Left renal pelvis (tissue), 4 donors: ENCODE measurements at places on chromosomes 3 and 15.

- no peak for DNase-seq
Measured at GRCh38 chr3:61903931-61904657, 342.7 kb downstream of the PTPRG start.

GRCh38 chr3:193240850-193241706 lies at the start of gene PLAAT1:
Gene PLAAT1, plus strand, starts transcription at chr3:193241222. Its CDS starts 14,429 bp downstream, at chr3:193255651.
- peak; percentile 44 for DNase-seq

DNA sequence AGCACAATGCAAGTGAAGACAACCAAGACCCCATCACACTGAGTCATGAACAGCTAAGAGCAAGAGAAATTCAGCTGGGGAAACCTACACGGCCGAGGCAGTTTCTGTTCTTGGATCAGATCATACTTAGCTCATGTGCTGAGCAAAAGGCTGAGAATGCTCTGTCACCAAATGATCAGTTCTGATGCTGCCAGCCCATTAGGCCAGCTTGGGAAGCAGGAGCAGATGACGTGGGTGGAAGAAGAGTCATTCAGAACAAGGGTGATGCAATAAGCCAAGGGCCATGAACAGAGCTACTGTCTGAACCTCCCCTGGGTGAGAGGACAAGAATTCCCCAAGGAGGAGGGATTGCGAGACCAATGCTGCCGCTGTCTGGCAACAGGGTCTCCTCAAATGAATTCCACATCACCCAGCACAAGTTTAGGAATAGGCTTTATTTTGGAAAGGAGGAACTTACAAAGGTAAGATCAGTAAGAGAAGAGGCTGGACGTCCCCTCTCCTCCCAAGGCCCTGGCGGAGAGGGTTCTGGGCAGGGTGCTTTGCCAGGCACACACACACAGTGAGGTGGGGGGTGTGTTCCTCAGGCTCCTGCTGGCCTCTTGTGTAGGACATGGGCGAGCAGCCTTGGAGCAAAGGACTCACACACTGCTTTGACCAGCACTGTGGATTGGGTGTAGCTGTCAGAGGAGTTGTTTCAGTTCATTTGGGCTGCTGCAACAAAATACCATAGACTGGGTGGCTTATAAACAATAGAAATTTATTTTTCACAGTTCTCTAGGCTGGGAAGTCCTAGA lies 65.6 kb upstream of the CTXND1 start:
- no peak for DNase-seq

GRCh38 chr3:31925271-31925630 lies 55.8 kb downstream of the OSBPL10 start:
- no peak for DNase-seq

DNA sequence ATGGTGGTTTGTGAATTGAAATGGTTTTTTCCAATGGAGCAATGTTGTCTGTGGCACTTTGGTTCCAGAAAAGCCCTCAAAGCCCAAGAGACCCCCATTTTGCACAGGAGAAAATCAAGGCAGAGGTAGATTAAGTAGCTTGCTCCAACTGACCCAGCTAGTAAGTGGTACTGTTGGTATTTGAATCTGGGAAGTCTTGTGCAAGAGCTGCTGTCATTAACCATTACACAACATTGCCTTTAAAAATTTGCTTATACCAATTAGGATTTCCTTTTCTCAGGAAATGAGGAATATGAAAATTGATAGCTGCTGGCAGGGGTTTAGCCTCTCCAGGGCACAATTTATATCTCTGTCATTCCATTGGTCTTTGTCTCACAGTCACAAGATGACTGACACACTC lies 102.4 kb upstream of the UBE3A start:
- no peak for DNase-seq

GRCh38 chr3:23301819-23302218 lies 98.7 kb downstream of the UBE2E2 start:
- no peak for DNase-seq

GRCh38 chr15:34582461-34583371 lies 735 bp downstream of the GOLGA8B start:
- no peak for DNase-seq

DNA sequence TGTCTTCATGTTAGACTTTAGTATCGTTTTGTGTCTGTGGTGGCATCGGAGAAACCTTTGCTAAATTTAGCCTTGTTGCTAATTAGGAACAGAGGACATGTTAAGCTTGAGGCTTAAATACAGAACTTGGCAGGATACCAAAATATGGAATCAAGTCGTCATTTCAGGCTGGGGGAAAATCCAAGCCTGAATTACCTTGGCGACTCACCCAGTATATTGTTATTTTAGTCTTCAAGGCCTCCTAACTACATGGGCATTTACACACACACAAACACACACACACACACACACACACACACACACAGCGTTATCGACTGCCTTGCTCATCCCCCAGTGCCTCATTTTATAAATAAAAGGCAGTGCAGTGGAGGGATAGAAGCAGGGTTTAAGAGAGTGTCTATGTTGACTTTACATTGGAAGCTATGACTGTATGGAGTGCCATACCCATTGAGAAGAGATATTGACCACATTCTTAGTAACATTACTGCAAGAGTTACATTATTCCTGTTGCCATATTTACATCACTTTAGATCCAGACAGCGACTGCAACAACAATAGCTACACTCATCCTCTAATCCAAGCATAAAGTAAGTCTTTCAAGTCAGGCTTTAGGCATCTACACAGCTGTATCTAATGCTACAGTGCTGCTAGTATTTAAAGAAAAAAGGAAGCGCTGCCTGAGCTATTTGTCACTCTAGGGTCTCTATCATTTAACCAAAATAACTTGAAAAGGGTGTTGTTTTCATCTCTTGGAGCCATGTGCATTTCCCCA lies 210.8 kb upstream of the SEMA6D start:
- no peak for DNase-seq

GRCh38 chr3:99319961-99320360 lies 318.4 kb upstream of the COL8A1 start:
- DNase-seq, result no peak

GRCh38 chr15:32843219-32843815 lies 125.5 kb downstream of the GREM1 start:
- no peak for DNase-seq

- DNase-seq, result no peak
Measured at GRCh38 chr3:192892981-192893700, 24.5 kb downstream of the MB21D2 start.

GRCh38 chr15:73573037-73573436 lies 60.2 kb downstream of the NPTN start:
- no peak for DNase-seq

DNA sequence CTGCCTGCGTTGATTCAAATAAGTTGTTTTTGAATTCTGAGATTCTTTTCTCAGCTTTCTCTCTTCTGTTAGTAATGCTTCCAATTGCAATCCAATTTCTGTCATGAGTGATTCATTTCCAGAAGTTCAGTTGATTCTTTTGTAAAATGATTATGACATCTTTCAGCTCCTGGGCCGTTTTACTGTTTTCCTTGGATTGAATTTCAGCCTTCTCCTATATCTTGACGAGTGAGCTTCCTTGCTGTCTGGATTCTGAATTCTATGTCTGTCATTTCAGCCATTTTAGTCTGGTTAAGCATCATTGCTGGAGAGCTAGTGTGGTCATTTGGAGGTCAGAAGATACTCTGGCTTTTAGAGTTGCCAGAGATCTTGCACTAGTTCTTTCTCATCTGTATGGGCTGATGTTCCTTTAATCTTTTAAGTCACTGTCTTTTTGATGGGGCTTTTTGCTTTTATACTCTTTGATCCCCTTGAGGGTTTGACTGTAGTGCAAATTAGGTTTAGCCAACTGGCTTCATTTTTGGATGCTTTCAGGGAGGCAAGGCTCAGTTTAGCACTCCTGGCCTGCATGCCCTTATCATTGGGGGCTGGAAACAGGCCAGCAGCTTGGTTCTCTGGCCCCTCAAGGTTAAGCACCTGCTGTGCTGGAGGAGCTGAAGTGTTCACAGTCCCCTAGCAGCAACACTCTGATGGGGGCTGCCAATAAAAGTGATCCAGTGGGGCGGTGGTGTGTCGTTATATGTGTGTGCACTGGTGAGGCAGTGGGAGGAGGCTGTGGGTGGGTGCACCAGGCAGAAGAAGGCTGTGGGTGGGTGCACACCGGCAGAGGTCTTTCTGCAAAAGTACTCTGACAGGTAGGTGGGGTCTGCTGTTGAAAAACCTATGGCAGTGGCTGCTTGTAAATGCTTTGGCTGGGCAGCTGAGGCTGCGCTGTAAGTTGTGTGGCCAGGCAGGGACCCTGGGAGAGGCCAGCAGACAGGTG lies 51.2 kb downstream of the MCTP2 start:
- DNase-seq, result no peak

GRCh38 chr3:64238971-64239667 lies 13.9 kb upstream of the PRICKLE2 start:
- DNase-seq, result no peak

DNA sequence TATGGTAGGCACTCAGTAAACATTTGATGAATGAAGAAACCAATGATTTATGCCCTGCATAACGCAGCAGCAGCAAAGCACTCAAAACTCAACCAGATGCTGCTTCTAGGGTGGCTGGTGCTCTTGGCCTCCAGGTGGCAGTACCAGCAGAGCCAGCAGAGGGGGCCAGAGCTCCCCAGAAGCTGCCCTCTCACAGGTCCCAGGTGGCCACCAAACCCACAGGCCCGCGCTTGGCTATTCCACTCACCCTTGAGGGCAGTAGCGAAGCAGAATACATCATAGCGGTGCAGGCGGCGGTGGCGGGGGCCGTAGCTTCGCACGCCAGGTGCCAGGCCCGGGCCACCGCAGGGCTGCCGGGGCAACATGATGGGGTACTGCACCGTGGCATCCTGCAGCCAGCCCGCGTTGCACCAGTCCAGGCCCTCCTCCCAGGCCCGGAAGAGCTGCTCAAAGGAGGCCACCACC lies 16.6 kb downstream of the HAPLN3 start:
- DNase-seq, result no peak

DNA sequence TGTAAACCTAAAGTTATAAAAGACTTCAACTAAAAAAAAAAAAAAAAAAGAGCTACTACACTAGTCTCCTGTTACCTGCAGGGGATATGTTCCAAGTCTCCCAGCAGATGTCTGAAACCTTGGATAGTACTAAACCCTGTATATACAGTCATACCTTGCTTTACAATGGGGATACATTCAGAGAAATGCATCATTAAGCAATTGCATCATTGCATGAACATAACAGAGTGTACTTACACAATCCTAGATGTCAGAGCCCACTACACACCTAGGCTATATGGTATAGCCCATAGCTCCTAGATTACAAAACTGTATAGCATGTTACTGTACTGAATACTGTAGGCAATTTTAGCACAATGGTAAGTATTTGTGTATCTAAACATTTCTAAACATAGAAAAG lies 119.1 kb downstream of the GMPS start:
- DNase-seq, result no peak

DNA sequence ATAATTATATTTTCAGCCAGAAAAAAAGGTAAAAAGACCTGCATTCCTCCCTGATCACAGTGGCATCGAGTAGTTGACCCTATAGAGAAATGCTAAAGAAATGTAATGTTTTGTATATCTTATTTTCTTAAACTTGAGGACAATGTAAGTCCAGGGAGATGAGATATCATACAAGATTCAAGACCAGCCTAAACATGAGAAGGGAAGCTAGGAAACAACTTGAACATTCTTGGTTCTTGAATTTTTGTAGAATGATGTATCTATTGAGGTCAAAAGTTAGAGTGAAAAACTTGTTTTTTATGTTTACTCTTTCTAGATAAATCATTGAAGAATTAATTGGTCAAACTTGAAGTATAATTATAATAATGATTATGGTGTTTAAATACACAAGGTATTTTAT lies 497.7 kb upstream of the TBL1XR1 start:
- DNase-seq, result no peak

GRCh38 chr3:40325465-40325864 lies 16.0 kb downstream of the EIF1B start:
- no peak for DNase-seq

DNA sequence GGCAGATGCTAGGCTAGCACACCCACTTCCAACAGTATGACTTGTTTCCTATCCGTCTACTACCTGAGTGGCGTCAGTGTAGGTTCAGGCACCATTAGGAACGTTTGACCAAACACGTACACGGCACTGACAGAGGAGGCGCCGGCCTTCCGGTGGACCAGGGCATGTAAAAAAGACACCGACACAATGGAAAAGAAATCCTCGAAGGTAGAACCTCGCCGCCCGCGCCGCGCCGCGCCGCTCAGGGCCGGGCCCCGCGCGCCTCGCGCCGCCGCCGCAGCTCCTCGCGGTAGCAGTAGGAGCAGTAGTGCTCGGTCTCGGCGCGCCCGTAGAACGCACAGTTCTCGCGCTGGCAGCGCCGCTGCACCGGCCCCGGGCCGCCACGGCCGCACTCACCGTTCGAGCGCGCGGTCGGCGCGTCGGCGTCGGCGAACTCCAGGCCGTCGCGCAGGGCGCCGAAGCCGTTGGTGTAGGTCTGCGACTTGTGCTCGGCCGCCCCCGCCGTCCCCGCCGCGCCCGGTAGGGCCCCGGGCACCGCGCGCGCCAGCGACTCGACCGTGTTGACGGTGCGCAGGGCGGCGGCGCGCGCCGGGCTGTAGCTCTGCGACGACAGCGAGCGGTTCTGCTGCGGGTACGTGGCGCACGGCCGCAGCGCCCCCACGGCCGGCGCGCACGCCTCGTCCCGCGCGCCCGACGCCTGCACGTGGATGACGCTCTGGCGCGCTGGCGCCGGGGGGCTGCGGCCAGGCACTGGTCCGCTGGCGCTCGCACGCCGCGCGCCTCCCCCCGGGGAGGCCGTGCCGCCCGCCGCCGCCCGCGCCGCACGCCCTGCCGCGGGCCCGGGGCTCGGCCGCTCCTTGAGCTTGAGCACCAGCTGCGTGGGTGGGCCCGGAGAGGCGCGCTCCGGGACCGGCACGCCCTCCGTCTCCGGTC lies 156.7 kb downstream of the KLF13 start:
- no peak for DNase-seq

DNA sequence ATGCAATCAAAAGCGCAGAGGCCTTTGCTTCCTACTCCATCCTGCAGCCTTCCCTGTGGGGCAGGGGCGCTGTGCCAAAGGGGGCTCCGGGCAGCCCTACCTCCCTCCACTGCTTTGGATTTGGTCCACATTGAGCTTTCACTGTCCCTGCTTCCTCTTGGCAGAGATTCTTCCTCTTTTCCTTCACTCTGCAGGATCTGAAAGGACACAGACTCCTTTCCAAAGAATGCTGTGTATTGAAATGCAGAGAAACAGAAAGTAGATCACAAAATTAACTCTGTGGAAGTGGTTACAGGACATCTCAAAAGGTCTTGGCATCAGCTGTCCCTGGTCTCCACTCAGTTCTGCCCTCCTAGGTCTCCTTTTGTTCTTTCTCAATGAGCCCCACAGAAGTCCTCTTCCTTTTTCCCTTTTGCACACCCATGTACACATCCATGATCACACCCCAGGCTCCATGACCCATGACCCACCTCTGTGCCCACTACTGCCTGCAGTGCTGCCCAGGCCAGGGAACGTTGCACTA lies 64.1 kb downstream of the CCR1 start:
- no peak for DNase-seq

- DNase-seq, result no peak
Measured at GRCh38 chr3:111332488-111333080, 209.4 kb upstream of the CD96 start.
